ENCODE measurements at places on chromosomes 13 and 19.

DNA sequence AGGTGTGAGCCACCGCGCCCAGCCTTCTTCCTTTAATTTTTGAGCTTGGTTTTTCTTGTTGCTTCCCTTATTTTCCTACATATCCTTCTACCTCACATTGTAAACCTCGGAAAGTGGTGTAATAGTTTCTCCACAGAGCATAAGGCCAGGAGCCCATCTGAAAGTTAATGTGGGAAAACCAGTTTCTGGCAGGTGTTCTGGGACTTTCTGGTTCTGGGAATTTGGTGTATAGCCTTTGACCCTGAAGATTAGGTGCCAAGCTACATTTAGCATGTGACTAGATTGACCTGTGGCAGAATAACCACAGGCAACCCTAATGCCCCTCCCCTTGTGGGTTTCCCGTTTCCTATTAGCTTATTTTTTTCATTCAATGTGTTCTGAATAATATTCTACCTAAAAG lies 8.7 kb downstream of the POP4 start:
- DNase-seq: no peak

GRCh38 chr13:46751811-46752635 lies 44.9 kb downstream of the ESD start:
- DNase-seq: no peak

DNA sequence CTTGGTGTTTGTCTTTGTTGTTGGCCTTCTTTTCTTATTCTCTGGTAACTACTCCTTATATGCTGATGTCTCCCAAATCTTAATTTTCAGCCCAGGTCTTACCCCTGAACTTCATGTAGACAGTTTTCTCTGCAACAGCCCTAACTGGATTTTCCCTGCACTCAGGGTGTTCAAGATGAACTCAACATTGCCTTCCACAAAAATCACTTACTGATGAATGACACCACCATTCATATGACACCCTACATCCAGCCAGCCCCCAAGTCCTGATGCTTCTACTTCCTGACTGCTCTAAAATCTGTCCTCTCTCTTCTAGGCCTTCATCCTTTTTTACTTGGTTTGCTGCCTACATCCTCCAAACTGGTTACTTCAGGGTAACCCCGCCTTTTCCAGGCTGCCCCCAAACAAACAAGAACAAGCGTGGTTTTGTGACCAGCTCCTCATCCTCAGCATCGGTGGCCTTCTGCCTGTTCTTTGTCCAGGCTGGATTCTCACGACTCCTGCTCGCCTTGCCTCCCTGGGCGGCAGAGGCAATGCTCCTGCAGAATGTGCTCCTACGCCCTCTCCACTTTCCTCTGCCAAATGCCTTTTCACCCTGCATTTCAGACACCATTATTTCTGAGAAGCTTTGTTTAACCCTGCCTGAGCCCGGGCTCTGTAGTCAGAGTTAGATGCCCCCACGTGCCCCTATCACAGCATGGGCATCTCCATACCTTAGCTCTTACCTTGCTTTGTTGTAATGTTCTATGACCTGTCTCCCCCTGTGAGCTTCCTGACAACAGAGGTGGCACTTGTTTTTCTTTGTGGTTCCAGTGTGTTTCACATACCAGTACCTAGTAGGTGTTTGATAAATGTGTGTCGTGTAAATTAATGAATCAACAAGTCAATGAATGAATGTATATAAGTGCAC lies 61.8 kb downstream of the WDFY2 start:
- DNase-seq: no peak

GRCh38 chr19:18339723-18340122 lies 675 bp upstream of the PGPEP1 start:
- no peak for DNase-seq

GRCh38 chr13:60094385-60095088 lies 69.2 kb downstream of the DIAPH3 start:
- DNase-seq: no peak

DNA sequence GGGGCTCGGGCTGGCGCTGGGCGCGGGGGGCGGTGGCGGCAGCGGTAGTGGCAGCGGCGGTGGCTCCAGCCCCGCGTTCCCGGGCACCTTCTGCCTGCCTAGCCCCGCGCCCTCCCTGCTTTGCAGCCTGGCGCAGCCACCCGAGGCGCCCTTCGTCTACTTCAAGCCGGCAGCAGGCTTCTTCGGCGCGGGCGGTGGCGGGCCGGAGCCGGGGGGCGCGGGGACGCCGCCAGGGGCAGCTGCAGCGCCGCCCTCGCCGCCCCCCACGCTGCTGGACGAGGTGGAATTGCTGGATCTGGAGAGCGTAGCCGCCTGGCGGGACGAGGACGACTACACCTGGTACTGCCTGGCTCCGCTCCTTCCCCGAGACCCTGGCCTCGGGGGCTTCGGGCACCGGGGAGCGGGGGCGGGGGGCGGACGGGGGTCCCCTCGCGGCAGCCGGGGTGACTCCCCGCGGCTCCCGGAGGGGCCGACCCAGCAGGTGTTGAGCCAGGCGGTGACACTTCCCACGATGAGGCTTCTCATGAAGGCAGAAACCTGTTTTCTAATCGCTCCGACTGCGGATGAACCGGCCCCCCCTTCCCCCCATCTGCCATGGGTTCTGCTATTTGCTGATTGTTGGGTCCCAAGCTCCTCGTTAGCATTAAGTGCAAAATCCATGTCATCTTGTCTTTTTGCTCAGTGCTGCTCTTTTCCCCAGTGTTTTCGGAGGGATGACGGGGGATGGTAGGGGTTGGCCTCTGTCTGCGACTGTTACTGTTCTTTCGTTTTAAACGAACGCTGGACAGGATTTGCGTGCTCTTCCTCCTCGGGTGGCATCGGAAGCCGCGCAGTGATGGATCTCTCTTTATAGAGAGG lies 943 bp downstream of the SLAIN1 start:
- no peak for DNase-seq

DNA sequence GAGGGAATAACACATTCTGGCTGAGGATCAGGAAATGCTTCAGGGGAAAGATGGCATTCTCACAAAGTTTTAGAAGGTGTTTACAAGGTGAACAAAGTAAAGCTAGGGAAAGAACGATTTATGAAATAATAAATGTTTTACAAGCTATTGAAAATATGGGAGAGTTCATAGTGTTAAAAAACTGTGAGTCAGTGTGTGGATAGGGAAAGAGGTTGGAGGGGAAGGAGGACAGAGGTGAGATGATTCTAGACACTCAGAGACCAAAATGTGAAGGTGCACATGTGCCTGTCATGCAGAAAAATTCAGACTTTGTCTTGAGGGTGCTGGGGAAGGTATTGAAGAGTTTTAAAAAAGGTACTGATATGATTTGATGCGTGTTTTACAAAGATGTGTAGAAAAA lies 476.1 kb downstream of the TDRD3 start:
- no peak for DNase-seq

GRCh38 chr19:16326401-16327168 lies 2.0 kb downstream of the KLF2 start:
- no peak for DNase-seq

DNA sequence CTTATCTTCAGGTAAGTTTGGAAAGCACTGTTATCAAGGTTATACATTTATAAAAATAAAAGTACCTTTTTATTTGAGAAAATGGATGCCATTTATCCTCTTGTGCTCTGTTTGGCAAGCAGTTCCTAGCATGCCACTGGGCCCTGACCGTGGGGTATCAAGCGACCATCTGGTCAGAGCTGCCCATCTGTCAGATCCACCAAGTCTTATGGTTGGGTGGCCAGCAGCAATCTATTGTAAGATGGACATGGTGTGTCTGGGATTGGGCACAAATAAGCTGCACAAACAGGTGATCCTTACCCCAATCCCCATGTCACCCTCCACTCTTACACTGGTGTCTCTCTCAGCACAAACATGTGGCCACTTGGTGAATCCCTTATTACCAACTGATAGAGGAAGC lies 178.5 kb downstream of the DLEU7 start:
- no peak for DNase-seq

DNA sequence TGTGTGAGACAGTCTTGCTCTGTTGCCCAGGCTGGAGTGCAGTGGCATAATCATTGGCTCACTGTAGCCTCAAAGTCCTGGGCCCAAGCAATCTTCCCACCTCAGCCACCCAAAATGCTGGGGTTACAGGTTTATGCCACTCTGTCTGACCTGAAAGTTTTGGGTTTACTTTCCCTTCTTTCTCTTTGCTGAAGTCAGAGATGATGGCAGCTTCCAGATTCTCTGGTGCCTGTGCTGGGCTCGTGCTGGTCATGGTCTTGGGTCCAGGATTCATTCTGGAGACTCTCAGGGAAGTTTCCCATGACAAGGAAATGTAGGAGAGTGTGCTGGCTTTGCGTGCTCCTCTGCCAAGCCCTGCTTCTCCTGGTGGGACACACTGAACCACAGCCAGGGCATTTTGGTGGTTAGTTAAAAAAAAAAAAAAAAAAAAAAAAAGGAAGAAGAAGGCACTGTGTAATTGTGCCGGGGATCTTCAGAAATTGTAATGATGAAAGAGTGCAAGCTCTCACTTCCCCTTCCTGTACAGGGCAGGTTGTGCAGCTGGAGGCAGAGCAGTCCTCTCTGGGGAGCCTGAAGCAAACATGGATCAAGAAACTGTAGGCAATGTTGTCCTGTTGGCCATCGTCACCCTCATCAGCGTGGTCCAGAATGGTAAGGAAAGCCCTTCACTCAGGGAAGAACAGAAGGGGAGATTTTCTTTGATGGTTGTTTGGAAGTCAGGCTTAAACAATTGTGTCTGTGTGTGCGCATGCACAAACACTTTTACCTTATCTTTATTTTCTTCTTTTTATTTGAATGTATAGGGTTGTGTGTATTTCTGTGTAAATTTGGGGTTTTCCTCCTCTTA lies at the start of gene ALOX5AP:
Gene ALOX5AP (plus strand): TSS at position 519 of the 847 bp plus-strand sequence. CDS start 63 bp downstream, at position 582.
- DNase-seq: no peak

DNA sequence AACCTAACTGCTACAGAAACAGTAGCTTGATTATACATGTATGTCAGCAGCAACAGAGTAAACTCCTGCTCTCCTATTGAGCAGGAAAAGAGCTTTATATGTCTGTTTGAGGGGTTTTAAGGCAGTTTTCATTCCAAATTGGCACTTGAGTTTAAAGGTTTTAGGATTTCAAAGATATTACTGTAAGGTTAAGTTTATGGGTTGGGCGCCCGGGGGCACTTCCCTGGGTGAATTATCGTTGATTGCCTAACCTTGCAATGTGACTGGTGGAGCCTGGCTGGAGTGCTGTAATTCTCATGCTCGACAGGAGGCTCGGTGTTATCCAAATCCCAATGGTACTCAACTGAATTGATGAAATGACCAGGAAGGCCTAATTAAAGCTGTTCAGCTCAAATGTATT lies 1586.1 kb downstream of the OLFM4 start:
- DNase-seq: no peak

GRCh38 chr13:27302643-27303262 lies 32.1 kb downstream of the RASL11A start:
- no peak for DNase-seq

GRCh38 chr13:36101157-36101556 lies 30.0 kb downstream of the DCLK1 start:
- DNase-seq: no peak

- no peak for DNase-seq
Observed at GRCh38 chr19:54551950-54552912, 21.4 kb upstream of the LILRA2 start.

DNA sequence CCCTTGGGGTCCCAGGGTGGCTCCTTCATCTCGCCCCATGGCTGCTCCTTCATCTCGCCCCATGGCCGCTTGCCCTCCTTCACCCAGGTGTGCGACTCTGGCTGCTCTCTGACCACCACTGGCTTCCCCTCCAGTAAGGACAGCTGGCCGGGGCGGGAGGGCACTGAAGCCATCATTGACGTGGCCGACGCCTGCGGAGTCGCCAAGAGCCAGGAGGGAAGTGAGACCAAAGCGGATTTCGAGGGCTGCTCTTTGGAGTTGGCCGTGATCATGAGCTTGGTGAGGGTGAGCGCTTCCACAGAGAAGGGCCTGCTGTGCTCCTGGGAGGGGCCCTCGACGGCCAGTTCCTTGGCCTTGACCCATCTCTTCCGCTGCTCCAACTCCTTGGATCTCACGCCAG lies 4.0 kb upstream of the COX6B2 start:
- DNase-seq: no peak

DNA sequence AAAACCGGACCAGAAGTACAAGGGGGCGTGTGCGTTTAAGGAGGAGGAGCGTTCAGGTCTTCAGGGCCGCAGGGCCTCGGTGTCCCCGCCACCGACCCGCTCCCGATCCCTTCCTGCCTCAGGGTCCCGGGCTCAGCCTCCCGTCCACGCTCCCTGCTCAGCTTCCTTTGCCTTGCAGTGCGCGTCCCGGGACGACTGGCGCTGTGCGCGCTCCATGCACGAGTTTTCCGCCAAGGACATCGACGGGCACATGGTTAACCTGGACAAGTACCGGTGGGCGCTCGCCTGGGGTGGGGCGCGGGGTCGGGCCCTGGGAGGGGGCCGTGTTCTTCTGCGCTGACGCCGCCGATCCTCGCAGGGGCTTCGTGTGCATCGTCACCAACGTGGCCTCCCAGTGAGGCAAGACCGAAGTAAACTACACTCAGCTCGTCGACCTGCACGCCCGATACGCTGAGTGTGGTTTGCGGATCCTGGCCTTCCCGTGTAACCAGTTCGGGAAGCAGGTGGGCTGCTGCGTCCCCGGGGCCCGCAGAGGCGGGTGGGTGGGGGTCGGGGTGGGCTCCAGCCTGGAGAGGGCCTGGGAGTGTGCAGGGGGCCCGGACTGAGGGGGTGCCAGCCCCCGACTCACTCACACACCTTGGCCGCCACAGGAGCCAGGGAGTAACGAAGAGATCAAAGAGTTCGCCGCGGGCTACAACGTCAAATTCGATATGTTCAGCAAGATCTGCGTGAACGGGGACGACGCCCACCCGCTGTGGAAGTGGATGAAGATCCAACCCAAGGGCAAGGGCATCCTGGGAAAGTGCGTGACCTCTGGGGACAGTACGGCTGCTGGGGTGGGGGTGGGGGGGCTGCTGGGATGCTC lies 1.4 kb downstream of the GPX4 start:
- DNase-seq: no peak

DNA sequence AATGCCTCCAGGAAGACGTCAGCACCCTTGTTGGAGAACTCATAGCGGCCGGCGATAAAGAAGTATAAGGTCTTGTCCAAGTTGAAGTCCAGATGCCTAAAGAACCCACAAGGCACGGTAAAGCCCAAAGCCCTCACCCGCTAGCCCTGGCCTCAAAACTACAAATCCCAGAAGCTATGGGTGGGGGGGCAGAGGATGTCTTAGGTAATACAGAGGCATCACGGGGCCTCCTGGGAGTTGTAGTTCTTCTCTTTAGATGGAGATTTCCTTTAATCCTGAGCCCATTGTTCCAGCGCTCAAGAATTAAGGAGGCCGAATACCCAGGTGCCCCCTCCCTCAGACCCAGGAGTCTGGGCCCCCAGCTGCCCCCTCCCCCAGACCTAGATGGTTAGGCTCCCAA lies 10.8 kb downstream of the GYS1 start:
- DNase-seq: no peak

GRCh38 chr19:55656988-55657747 lies 2.3 kb downstream of the U2AF2 start:
- no peak for DNase-seq

All from right renal pelvis (tissue), 4 donors.